Right atrium auricular region (tissue), 2 donors: ENCODE measurements at places on chromosomes 4 and X.

- no peak for DNase-seq
- H3K27me3 ChIP-seq: no peaks in the 10 kb centered on the region
- no peaks in the 10 kb centered on the region for H3K36me3 ChIP-seq
These were observed 11.2 kb downstream of the ADAM29 start for GRCh38 chr4:174929346-174929745.

GRCh38 chr4:163367651-163368050 lies 24.0 kb downstream of the NPY5R start:
- H3K27ac ChIP-seq: no peak overlapping the region
- no peaks in the 10 kb centered on the region for H3K4me1 ChIP-seq
- no peak overlapping the region for H3K4me3 ChIP-seq
- no peaks in the 10 kb centered on the region for H3K27me3 ChIP-seq

GRCh38 chrX:18542905-18543304 lies 117.5 kb downstream of the CDKL5 start:
- H3K4me1 ChIP-seq: no peaks in the 10 kb centered on the region
- DNase-seq: no peak
- no peaks in the 10 kb centered on the region for H3K36me3 ChIP-seq
- no peak overlapping the region for H3K4me3 ChIP-seq
- H3K27ac ChIP-seq: no peak overlapping the region

GRCh38 chr4:113646442-113646822 lies 115.1 kb downstream of the CAMK2D start:
- no peaks in the 10 kb centered on the region for H3K4me1 ChIP-seq
- DNase-seq: no peak
- H3K27ac ChIP-seq: peak overlapping the region; percentile 69
- H3K36me3 ChIP-seq: no peaks in the 10 kb centered on the region

GRCh38 chrX:133490955-133491354 lies 75.7 kb upstream of the GPC4 start:
- H3K27me3 ChIP-seq: no peaks in the 10 kb centered on the region
- no peaks in the 10 kb centered on the region for H3K36me3 ChIP-seq
- no peak overlapping the region for H3K27ac ChIP-seq
- no peak for DNase-seq
- H3K4me1 ChIP-seq: no peaks in the 10 kb centered on the region
- no peak overlapping the region for H3K4me3 ChIP-seq

GRCh38 chr4:169239221-169239905 lies 31.4 kb downstream of the SH3RF1 start:
- H3K27ac ChIP-seq: no peak overlapping the region
- no peaks in the 10 kb centered on the region for H3K36me3 ChIP-seq
- peaks cover 52% of the 10 kb centered on the region for H3K4me1 ChIP-seq
- no peak for DNase-seq

DNA sequence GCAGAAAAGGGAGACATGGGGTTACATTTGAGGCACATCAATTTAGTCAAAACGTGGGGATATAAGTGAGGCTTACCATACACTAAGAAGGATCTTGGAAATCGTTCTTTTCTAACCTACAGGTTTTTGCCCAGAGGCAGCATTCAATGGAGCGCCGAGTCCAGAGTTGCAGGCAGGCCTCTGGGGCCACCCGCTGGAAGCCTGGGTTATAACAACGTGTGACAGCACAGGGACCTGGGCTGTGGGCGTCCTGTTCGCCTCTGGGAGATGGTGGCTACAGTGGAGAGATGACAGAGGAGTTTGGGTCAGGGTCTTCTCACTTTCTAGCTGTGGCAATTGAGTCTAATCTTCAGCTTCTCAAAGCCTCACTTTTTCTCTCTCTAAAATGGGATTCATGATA lies 53.9 kb downstream of the ENPP6 start:
- H3K27ac ChIP-seq: no peak overlapping the region
- DNase-seq: peak; percentile 58
- H3K27me3 ChIP-seq: no peaks in the 10 kb centered on the region

GRCh38 chr4:151667666-151668065 lies 93.1 kb downstream of the GATB start:
- H3K4me3 ChIP-seq: no peak overlapping the region
- DNase-seq: no peak
